ENCODE measurements at places on chromosomes 2 and 18.

DNA sequence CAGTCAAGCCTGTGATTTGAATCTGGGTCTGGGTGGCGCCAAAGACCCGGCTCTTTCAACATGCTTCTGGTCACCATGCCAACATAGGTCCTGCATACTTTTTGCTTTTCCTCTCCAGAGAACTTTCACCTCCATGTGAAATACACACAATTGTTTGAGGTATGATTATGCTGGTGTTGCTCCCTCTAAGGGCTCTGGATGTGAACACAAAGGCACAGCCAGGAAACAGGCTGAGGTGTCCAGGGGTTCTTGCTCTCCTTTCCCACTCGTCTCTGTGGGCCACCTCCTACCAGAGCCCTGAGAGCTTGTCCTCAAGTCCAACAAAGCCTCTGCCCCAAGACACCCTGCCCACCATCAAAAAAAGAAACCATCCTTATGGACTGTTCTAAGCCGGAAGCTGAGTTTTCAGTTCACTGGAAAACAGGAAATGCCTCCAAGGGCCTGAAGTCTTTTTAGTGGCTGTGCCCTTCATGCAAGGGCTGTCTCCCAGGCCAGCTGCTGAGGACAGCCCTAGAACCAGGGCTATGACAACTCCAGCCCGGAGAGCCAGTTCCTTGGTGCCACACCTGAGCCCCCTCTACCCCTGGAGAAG lies 100.2 kb upstream of the EPAS1 start:
- DNase-seq = no peak

DNA sequence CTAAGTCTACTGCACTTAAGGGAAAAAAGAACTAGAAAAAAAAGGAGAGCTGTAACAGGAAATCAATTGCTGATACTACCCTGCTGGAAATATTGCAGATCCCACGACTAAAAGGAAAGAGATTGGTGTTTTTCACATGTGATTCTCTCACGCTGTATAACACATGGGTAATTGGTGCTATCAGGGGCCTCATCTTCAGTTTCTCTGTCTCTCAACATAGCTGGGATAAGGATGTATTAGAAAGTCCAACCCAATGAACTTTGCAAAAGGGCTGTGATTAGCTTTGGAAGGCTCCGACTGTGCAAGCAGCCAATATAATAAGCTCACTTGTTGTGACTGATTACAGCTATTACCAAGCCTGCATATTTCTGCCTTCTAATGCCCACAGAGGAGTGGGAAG lies 133.4 kb downstream of the NRP2 start:
- no peak for DNase-seq

DNA sequence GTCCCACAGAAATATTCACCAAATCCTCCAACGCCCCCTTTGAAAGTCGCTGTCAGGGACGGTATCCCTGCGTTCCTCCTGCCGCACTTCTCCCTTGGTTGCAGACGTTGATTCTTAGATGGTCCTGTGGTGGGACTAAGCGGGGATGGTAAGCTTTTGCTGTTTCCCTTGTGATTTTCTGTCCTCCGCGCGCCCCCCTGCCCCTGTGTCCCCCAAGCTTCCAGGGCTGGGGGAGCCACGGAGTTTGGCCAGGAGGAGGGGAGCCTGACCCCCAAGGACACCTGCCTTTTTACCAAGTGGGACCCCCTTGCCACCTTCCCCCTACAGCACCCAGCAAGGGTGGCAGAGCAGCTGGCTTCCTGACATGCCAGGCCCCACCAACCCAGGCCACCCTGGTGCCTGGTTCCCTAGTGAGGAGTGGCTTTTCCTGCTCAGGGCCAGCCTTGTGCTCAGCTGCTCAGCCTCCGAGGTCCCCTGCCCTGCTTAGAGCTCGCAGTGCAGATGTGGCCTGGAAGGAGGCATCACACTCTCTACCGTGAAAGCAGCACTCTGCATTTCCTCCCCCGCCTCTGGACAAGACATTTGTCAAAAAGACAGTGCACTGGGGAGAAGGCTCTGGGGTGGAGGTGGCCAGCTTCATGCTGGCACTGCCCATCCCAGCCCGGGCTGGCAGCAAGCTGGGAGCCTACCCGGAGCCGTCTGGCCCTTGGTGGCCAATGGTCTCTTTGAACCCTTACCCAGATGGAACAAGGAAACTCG lies 49.4 kb downstream of the TWIST2 start:
- no peak for DNase-seq

GRCh38 chr2:236165842-236166795 lies 2.1 kb downstream of the GBX2 start:
- DNase-seq = peak; percentile 65

DNA sequence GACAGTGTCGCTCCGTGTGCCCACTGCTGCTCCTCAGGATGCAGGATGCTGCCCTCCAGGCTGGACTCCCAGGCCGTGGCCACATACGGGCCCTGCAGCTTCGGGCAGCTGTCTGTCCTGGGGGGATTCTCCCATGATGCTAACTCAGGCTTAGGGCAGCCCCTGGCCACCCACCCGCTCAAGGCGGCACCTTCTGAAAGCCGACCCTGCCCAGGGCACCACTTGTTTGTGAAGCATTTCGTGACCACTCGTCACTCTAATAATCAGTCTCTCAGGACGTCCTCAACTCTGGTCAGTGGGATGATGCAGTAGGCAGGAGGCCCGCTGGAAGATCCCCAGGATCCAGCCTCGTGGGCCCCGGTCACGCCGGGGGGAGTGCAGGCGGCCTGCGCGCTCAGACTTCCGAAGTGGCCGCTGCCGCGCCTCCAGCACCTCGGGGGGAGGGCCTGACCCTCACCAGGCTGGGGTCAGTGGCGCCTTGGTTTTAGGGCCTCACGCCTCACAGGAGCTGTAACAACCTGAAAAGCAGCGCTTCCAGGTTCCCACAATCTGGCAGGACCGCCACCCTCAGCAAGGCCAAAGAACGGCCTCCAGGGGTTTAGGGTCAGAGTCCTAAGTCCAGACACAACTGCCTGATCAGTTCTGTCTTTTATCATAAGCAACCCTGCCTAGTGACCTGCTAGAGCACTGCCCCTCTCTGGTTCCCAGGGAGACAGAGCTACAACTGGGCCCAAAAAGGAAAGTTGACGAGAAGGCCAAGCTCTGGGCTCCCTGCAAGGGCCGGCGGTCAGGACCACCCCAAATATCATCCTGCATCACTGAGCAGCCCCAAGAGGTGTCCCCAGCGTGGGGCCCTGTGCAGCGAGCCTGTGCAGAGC lies 53.0 kb downstream of the EIPR1 start:
- no peak for DNase-seq

GRCh38 chr2:101083613-101084012 lies 67.6 kb downstream of the TBC1D8 start:
- no peak for DNase-seq

- DNase-seq = peak; percentile 91
Measured at GRCh38 chr2:238240757-238241711, 1.2 kb upstream of the HES6 start.

DNA sequence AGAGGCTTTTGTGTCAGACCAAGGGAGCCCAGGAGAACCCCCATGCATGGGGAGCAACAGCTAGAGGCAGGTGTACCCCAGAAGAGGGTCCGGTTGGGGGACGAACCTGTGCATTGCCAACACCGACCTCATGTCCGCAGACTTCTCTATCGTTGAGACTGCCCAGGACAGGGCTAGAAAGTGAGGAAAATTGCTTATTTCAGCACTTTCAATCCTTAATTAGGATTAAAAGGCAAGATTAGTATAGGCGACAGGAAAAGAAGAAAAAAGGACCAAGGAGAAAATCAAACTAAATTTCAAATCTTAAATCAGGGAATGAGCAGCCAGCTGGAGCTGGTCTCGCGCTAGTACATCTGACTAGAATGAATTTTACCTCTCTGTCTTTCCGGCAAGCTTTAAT lies 438.9 kb upstream of the SOX11 start:
- no peak for DNase-seq

- DNase-seq = peak; percentile 33
Measured at GRCh38 chr2:26243470-26244308, 743 bp downstream of the HADHA start.

DNA sequence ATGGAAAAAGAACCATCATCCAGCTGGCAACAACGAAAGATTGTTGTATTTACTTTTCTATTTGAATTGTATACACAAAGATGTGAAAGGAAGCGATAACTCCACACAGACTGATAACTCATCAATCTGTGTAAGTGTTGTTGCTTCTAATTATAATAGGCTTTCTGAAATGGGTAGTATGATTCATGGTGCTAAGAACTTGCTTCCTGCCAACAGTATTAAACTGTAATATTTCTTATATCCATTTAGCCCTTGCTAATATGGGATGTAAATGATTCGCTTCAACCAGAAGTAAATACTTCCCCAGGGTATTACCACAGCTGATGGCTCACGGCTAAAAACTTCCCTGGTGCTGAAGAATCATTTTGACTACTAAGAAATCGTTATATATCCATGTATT lies 70.2 kb downstream of the TMEM163 start:
- no peak for DNase-seq

DNA sequence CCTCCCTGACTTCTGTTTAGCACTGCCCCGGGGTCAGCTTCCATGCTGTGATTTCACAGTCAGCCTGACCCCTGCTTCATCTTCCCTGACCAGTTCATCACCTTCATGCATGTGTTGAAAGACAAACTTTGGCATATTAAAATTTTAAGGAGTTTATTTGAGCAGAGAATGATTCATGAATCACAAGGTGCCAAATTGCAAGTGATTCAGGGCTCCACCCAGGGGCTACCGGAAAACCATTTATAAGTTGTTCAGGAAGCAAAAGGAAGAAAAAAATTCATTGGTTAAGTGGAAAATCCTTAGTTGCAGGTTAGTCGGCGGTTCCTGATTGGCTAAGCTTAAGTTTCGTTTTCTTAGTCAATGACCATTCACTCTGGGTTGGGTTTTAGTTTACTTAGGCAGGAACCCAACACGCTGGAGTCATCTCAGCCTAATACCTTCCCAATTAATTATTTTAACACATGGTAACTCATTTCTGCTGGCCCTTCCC lies 10.6 kb downstream of the IL1F10 start:
- no peak for DNase-seq

- DNase-seq = no peak
Measured at GRCh38 chr2:85476624-85477023, 58.1 kb downstream of the SH2D6 start.

DNA sequence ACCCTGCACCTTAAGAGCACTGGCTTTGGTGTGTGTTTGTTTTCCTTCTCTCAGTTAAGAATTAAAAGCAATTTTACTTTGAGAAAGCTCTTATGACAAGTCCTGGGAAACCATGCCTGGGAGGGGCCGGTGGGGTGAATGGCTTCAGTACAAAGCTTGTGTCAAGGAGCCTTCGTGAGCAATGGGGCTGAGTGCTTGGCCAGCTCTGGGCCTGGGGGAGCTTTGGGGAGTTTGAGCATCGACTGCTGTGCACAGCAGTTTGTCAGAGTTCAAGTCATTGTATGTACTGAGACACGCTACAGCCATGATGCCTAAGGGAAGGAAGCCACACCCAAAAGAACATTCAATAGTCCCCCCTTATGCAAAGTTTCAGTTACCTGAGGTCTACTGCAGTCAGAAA lies 75.8 kb downstream of the ARHGEF4 start:
- DNase-seq = no peak

- no peak for DNase-seq
Measured at GRCh38 chr18:39699340-39699964, 2133.9 kb upstream of the CELF4 start.

GRCh38 chr18:46917108-46917802 lies at the start of the genes KATNAL2 and PIAS2:
TSS of gene KATNAL2 (plus strand) at chr18:46917602. CDS start at chr18:46946873, 29,271 bp downstream.
TSS of gene PIAS2 (minus strand) at chr18:46917507. CDS start at chr18:46917345, 162 bp downstream.
- peak; percentile 81 for DNase-seq

DNA sequence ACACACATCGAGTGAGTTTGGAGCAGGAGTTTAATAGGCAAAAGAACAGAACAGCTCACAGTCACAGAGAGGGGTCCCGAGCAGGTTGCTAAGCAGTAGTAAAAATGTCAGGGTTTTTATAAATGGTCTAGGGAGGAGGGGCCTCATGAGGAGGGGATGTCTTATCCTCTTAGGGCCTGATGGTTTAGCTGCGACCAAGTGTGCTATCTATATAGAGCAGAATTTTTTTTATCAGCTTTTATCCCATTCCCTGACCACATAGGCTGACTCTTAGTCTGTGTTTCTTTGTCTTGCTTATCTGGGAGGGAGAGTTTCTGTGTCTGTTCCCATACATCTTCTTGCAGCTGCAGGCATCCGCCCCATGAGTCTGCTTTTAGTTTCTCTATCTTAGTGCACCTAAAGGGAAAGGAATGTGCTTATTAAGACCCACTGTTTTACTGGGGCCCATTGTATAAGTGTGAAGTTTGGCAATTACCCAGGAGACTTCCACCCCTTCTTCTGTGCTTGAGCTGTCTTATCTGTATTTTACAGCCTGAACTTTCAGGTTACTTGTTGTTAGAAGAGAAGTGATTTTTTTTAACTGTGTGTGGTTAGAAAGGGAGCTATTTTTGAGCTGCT lies 30.4 kb upstream of the GMCL1 start:
- no peak for DNase-seq

DNA sequence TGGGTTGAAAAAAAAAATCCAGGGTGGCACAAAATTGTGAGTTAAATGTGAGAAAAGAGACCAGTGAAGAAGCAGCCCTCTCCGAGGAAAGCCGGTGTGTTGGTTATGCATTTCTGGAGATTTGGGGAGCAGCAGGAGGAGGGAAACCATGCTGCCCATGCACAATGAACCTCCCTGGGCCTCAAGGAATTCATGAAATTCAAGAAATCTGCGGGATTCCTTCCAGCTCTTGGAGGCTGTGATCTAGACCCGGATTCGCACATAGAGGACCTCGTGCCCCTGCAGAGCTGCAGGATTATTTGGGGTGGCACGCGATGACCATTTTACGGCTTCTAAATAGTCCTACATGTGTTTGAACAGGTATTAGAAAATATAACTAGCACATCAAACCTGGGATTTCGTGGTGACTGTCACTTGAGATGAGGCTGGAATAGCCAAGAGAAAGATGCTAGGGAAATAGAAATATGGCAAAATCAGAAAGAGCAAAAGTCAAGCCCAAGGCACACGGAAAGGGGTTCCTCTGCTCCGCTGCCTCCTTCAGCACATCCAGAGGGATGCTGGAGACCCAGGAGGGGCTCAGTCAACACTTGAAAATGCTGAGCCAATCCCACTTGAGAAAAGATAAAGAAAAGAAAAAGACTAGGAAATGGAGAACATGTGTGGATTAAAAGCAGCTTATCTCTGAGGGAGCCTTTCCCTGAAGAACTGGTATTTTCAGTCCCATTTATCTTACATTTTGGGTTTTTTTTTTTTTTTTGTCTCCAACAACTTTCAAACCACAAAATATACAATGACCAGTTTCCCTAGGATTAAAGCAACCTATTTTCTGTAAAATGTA lies 22.0 kb downstream of the KCTD1 start:
- DNase-seq = peak; percentile 45

- no peak for DNase-seq
Measured at GRCh38 chr18:54416436-54416835, 58.7 kb downstream of the C18orf54 start.

- no peak for DNase-seq
Measured at GRCh38 chr2:198957181-198957580, 500.6 kb downstream of the SATB2 start.

GRCh38 chr2:61247204-61247812 lies 85.3 kb downstream of the C2orf74 start:
- no peak for DNase-seq

DNA sequence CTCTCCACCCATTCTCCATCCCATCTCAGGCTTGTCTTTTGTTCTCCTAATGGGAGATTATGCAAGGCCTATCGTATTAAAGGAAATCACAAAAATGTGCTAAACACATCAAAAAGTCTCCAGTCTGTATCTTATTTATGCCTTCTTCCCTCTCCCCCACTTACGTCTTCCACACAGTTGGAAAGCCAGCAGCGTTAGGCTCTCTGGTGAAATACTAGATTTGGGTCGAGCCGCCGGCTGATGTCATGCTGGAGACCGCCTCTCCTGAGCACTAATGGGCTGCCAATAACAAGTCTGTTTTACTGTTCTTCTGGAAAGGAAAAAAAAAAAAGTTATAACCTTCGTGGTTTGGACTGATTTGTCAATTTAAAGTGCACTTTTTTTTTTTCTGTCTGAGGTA lies 182.7 kb upstream of the SIX2 start:
- no peak for DNase-seq

- DNase-seq = no peak
Measured at GRCh38 chr2:213551526-213551925, 267.3 kb downstream of the SPAG16 start.

Data from H9 (cell line).